ENCODE measurements at places on chromosomes 3 and 15.

GRCh38 chr3:119659606-119660291 is 640 bp downstream of the POPDC2 start:
- DNase-seq: no peak

DNA sequence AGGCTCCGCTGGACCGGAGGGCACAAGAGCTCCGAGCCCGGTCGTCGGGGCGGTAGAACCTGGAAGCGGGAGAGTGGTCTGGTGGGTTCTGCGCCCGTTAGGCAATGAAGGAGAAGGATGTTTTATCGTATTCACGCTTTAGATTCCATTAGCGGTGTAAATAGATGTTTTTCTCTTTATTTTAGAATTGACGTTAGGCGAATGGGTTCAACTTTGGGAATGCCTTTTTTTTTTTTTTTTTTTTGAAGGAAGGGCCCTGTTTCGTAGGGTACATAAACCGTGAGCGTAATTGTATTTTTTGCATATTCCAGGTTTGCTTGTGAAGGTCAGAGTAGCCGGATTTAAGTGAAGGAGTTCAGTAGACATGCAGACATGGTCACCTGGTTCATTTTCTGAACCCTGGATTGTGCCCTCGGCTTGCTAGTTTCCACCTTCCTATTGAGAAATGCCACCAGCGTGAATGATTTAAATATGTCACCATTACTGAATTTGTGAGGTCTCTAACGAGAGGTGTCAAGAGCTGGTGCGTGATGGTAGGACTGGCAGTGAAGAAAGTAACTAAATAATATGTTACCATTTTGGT is 808 bp downstream of the RBM6 start:
- DNase-seq: no peak

GRCh38 chr3:191378142-191378812 is 48.0 kb upstream of the UTS2B start:
- DNase-seq: no peak

GRCh38 chr15:91894606-91895005 is 41.1 kb downstream of the SLCO3A1 start:
- DNase-seq: no peak

GRCh38 chr15:89125088-89125826 is 37.0 kb downstream of the ABHD2 start:
- DNase-seq: no peak

- no peak for DNase-seq
Measured at GRCh38 chr3:78277220-78277619, 1237.3 kb downstream of the ROBO2 start.

- no peak for DNase-seq
Measured at GRCh38 chr15:71278989-71279756, 163.9 kb downstream of the THSD4 start.

DNA sequence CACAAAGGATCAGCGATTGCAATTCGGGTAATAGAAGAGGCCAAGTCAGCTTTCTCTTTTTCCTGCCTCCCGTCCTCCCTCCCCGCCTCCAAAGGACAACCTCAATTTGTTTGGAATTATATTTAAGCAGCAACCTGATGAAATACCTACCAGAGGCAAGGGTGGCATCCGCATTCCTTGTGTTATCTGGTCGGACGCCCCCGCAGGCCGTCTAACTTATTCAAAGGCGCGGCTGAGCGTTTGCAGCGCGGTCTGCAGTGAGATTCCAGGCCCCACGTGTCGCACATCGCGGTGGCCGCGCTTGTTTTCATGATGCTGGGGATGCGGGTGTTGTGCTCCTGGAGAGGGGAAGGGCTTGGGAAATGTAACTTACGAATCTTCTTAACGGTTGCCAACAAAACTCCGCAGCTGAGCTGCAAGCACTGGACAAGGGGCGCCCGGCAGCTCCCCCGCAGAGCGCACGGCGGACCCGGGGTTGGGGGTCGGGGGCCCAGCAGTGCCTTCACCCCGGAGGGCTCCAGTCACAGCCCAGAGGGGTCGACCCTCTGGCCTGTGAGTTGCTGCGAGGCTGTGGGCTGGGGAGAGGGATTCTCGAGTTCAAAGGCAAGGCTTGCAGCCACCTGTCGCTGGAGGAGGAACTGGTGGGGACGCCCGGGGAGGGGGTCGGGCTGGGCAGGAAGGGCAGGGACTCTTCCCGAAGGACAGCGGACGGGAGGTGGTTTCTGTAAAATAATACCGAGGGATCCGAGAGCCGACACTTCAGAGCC is 20.5 kb upstream of the RGMA start:
- no peak for DNase-seq

DNA sequence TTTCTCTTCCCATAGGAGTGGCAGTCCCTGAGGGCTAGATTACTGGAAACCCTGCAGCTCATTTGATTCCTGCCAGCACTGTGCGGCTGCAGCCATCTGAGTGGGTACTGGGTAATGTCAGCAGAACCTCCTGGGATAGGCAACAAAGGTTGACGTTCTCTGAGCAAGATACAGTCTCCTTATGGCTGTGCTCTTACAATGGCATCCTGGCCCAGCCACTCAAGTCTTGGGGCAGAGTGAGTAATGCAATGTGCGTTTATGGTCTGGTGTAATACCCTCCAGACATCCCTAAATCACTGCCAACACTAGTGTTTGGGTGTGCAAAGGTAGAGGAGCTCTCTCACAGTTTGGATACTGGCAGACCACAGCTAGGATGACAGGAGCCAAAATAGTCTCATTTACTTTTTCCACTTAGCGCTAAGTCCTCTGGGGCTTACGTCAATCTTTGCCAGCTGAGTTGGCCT is 775.8 kb downstream of the ZNF385D start:
- no peak for DNase-seq

DNA sequence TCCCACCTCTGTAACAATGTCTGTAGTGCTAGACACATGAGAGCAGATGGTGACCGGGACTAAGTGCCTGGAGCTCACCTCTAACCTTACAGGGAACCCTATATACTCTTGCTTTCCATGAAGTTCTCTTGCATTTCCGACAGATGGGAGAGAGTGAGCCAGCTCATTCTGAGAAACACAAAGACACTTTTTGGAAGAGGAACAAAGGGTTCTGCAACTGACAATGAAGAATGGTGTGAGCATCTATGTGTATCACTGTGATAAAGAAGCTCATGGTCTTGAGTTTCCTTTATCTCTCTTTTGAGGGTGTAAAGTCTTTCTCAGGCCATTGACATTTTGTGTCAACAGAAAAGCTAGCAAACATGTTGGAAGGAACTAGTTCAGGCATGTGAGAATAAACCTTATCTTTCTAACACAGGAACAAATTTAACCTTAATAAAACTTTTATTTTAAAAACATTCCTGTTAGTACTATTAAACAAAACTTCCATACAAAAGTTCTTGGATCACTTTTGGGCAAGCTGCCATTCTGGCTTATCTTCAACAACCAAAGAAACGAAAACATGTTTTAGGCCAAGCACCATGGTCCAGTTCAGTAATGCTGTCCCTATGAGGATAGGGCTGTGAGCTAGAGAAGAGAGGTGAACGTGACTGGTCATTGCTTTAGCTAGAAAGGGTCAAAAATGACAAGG is 142.7 kb downstream of the THRB start:
- no peak for DNase-seq

DNA sequence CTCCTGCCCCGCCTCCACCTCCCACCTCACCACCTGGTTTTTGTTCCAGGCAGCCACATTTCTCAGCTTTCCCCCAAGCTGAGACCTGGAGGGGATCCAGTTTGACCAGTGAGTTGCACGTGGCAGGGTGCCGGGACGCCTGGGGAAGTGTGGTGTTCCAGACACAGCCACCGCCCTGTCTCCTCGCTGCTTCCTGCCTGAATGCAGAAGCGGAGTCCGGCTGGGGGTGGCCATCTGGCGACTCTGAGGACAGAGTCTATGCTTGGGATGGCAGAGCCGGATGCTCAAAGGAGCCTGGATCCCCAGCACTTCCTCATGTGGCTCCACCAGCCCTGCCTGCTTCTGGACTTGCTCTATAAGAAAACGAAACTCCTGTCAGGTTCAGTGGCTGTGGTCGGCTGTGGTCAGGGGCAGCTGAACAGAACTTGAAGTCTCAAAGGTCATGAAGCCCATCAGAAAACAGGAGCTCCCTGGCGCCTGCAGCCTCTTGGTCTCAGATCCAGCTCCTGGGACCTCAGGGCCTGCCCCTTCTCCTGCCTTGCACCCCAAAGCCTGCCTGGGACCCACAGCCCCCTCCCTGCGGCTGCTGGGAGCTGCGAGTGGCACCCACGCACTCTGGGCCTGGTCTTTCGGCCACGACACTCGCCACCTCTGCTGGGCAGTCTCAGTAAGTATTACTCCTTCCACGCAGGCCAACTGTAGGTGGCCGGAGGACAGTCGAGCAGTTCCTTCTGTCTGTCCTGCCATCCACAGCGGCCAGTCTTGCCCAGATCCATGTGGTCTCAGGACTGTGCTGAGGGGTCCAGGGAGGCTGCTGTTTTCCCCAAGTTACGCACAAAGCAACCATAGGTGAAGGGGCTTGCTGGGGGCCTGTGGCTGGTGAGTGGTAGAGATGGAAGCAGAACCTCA is 112.8 kb upstream of the MEF2A start:
- DNase-seq: no peak

DNA sequence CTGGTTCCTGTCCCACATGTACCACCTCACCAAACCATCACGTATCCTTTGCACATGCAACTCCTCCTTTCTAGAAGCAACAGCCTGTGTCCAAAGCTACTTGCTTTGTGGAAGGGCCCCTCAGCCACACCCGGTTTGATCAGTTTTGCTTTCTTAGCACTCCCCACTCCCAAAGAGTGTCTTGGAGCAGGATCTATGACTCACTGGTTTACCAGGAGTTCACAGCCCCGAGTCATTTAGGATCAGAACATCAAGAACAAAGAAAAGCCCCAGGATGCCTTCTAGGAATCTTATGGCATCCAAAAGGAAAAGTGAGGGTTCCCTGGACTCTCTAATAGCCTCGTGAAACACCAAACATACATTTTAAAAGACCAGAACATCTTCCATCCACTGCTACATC is 50.7 kb upstream of the IGF1R start:
- DNase-seq: no peak

DNA sequence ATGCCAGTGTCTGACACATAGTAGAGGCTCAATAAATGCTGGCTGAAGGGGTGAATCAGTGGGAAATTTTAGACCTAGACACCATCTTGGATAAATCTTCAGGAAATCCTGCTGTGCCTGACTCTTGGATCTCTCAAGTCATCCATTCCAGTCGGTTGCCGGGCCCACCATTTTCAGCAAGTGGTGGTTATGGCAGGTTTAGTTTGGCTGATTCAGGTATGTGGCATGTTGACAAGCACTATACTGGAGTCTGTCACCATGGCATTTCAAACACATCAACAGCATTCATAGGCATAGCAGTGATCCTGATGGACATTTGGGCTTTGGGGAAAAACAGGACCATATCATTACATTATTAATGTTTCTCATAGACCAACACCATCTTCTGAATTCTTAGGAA is 25.7 kb upstream of the APH1B start:
- no peak for DNase-seq

DNA sequence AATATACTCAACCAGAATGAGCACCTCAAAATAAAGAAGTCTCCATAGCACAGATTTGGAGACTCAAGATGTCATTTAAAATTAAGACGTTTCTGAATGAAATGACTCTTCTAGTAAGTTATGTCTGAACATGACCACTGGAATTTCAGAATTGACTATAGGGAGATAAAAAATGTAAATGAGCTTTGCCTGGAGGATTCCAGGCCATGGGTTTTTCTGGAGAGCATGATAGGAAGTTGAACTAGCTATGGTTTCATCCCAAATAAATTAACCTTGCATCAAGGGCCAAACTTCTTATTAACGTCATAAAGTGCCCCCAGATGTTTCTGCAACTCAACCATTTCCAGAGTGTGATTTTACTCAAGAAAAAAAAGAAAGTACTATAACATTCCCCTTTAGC is 222.6 kb upstream of the NR2F2 start:
- no peak for DNase-seq

DNA sequence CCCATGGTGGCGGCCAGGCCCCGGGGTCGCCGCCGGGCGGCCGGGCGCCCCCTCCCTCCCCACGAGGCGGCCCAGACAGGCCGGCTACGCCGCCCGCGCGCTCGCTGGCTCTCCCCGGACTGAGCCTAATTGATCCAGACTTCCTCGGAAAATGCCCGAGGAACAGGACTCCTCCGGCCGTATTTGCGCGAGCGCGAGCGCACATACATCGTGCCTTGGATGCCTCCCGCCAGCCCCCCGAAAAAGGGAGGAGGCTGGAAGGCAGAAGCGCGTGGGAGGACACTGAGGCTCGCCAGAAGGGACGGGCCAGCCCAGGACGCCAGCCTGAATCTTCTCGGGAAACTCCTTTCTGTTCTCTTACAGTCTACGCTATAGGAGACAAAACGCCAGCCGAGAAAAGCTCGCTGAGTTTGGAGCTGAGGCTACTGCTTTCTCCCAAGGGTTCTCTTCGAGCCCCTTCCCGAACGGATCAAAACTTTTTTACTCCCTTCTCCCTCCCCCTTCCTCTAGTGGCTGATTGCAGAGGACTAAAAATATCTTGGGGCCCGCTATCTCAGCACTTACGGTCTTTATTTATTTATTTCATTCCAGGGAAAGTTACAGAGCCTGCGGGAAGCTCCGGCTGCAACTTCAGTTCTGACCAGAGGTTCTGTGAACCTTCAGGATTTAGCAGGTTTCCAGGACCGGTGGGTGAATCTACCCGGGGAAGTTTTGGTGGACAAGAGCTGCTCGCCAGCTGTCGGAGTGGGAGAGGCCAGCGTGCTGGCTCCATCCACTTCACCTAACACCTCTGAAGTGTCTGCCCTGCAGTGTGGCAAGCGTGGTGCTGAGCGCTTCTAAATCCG is at the start of gene PDZRN3:
Gene PDZRN3 (minus strand): TSS at position 121 of the 845 bp plus-strand sequence.
- DNase-seq: no peak

GRCh38 chr3:185930393-185931107 is 7.3 kb downstream of the TRA2B start:
- DNase-seq: no peak

- no peak for DNase-seq
Measured at GRCh38 chr3:197709135-197709534, 27.6 kb downstream of the RUBCN start.

- no peak for DNase-seq
Measured at GRCh38 chr15:60695713-60696522, 217.0 kb upstream of the ICE2 start.

DNA sequence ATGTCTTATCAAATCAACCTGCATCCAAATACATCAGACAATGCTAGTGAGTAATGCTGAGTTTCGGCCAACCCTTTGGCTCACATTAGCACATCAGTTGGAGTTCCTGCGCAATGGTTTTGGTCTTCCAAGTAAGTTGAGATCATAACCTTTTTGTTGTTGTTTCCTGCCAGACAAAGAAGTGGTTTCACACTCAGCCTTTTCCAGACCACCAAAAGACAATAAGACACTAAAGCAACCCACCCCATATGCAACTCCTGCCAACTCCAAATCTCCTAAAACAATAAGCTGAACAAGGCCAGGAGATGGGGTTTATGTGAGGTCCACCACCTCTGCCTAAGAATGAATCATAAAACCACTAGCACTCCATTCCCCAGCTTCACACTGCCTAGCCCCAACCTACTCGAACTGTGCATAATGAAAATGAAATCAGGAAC is 177.0 kb downstream of the ERC2 start:
- no peak for DNase-seq

DNA sequence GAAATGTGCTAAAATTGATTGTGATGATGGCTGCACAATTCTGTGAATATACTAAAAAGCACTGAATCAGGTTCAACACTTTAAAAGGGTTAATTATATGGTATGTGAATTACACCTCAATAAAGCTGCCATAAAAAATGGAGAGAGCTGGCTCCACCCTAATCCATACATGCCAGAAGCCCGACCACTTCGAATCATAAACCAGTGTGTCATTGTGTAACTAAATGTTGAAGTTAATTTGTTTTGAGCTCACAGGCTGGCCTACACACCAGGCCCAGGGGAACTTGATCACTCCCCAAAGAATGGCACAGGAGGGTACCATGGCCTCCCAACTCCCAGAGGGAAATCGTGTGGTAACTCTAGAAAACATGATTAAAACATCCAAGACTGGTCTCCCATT is 14.0 kb downstream of the PLCD1 start:
- no peak for DNase-seq

Measured in KG1 (cell line).